ENCODE measurements at places on chromosomes 6 and 20.

- peak; percentile 65 for DNase-seq
Observed at GRCh38 chr6:132763269-132763668, 5.6 kb upstream of the VNN2 start.

DNA sequence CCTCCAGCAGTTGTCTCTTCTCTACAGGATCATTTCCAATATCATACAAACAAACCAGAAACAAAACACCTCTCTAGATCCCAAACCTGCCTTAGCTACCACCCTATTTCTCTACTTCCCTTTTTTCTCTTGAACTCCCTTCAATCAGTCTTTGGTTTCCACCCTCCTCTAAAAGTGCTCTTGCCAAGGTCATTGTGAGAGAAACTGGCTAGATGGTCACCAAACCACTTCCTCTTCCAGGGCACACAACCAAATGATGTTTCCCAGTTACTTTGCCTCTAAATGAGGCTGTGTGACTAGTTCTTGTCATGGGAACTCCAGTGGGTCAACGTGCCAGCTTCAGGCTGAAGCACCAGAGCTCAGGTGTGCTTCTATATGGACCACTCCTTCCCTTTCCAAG lies 85.8 kb upstream of the ARMC2 start:
- DNase-seq: no peak

GRCh38 chr6:44058617-44059358 lies 68.5 kb downstream of the MRPL14 start:
- peak; percentile 54 for DNase-seq

- no peak for DNase-seq
Observed at GRCh38 chr6:43942011-43942442, 172.0 kb downstream of the VEGFA start.

GRCh38 chr6:119237177-119237715 lies 112.3 kb downstream of the MAN1A1 start:
- DNase-seq: no peak

Data from activated CD4-positive, alpha-beta T cell treated with anti-CD3 and anti-CD28 coated beads, Interleukin-2, amount 50 U/mL, for 16 hours (primary cell).